ENCODE measurements at places on chromosomes 12 and 14.

- no peak for DNase-seq
Measured at GRCh38 chr14:37948266-37948665, 259.4 kb upstream of the SSTR1 start.

GRCh38 chr14:54691525-54692283 is 124.8 kb downstream of the SAMD4A start:
- peak; percentile 40 for DNase-seq

DNA sequence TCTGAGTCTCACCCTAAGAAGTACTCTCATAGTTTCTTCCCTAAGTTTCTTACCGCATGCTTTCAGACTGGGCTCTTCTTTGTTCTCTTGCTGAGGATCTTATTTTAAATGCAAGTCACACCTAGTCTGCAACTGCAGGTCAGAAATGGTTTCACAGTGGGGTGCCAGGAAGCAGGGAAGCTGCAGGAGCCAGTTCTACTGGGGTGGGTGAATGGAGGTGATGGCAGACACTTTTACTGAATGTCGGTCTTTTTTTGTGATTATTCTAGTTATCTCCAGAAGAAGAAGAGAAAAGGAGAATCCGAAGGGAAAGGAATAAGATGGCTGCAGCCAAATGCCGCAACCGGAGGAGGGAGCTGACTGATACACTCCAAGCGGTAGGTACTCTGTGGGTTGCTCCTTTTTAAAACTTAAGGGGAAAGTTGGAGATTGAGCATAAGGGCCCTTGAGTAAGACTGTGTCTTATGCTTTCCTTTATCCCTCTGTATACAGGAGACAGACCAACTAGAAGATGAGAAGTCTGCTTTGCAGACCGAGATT is 1.7 kb downstream of the FOS start:
- DNase-seq, result no peak

- no peak for DNase-seq
Measured at GRCh38 chr12:5586201-5586600, 154.3 kb downstream of the NTF3 start.

- no peak for DNase-seq
Measured at GRCh38 chr12:121520586-121521086, 60.2 kb downstream of the KDM2B start.

GRCh38 chr14:55448141-55448614 is 7.8 kb upstream of the TBPL2 start:
- DNase-seq, result peak; percentile 55

DNA sequence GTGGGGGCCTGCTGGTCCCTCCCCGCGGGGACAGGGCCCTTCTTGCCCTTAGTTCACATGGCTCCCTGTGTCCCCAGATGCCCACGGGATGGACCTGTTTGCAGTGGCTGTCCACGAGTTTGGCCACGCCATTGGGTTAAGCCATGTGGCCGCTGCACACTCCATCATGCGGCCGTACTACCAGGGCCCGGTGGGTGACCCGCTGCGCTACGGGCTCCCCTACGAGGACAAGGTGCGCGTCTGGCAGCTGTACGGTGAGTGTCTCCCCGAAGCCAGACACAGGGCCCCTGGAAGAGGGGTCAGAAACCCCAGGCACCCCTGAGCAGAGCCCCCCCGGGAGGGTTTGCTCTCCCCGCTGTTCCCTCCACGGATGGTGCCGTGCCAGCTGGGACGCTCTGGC is 13.4 kb downstream of the MMP17 start:
- no peak for DNase-seq

DNA sequence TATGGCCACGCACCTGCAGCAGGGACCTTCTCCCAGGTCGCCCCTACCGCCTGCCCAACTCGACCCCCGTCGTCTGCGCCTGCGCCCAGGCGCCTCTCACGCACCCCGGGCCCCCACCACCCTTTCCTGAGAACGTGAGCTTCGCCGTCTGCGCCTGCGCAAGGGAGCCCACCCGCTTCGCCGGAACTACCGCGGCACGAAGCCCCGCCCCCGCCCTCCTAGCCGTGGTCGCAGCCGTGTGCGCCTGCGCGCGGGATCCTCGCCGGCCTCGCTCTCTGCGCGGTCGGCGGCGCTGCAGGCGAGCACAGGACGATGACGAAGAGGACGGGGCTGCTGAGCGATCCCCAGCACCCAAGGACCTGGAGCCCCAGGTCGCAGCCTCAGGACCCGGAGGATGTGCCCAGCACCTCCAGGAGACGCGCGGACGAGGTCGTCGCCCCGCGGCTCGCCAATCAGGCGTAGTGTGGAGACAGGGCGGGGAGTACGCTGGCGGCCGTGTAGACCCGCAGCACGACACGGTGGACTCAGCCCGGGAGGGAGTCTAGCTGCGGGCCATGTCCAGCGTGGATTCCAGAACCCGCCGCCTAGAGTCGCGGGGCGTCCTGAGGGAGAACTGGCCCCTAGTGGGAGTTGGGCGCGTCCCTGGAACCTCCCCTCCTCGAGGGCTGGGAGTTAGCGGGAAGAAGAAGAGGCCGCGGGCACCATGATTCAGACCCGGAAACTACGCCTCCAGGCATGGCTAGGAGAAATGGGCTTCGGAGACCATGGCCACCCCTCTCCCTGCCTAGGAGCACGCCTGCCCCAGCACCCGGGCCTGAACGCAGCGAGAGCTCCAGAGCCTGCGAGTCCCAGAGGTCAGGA is 1120.8 kb upstream of the TMEM132C start:
- DNase-seq, result no peak

- peak; percentile 81 for DNase-seq
Measured at GRCh38 chr12:131783915-131784541, 44.2 kb upstream of the MMP17 start.

- DNase-seq, result peak; percentile 94
Measured at GRCh38 chr12:48956279-48957140, 777 bp downstream of the ARF3 start.

All from NB4 (cell line).